ENCODE measurements at places on chromosomes 12 and 14.
A peak's percentile ranks its signal among the peaks of the same experiment; 100 is the strongest.

DNA sequence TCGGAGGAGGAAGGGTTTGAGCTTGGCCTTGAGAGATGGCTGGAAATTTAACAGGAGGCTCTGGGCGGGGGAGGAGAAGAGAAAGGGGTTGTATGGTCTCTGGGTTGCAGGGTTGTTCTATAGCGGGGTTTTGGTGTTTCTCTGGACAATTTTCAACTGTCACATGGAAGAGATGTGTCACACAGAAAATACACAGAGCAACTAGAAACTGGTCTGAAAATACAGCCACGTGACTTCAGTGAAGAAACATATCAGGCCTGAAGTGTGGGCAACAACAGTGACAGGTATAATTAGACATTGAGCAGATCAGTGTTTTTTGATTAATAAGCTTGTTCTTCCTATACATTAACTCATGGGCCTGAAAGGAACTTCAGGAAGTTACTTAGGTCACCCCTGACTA lies 205.3 kb upstream of the HMGA2 start:
- DNase-seq, result no peak

- DNase-seq, result no peak
Observed at GRCh38 chr12:57129321-57129842, 1.1 kb downstream of the LRP1 start.

DNA sequence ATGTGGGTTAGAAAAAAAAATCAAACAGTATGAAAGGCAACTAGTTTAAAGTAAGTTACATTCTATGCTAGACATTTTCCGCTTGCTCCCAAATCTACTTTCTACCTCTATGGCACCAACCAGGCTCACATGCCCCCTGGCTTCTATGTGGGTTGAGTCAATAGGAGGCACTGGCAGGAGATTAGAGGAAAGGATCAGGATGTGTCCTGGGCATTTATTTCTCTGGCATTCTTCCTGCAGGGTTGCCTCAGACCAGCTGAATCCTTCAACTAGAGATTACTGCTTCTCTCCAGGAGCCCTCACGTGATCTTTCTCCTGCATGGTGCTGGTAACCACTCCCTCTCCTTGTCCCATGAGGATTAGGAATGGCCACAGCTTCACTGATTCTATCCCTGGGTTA lies 14.9 kb upstream of the CCDC60 start:
- no peak for DNase-seq

DNA sequence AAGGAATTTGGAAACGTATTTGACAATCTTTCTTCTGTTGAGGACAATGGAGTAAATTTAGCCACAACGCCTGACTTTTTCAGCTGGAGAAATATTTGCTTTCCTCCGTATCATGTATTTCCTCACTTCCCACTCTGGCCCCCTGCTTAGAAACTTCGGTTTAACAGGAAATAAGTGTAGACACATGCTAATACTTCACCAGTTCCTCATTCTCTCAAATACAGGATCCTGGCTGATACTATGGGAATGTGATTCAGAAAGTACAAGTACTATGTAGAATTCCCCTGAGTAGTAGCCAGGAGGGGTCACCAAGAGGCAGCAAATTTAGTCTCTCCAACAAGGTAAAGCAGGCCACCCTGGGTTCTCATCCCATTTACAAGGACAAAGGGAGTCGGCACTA lies 58.0 kb downstream of the FAR2 start:
- DNase-seq, result no peak

- DNase-seq, result no peak
Observed at GRCh38 chr14:44029933-44030332, 477.1 kb downstream of the FSCB start.

- DNase-seq, result no peak
Observed at GRCh38 chr14:68416171-68416570, 376.7 kb downstream of the ZFP36L1 start.

GRCh38 chr12:154058-154457 lies 59.9 kb downstream of the SLC6A12 start:
- DNase-seq, result no peak

GRCh38 chr14:69684461-69685217 lies 73.2 kb downstream of the SUSD6 start:
- no peak for DNase-seq

GRCh38 chr14:74711651-74712050 lies 1.2 kb downstream of the AREL1 start:
- no peak for DNase-seq

DNA sequence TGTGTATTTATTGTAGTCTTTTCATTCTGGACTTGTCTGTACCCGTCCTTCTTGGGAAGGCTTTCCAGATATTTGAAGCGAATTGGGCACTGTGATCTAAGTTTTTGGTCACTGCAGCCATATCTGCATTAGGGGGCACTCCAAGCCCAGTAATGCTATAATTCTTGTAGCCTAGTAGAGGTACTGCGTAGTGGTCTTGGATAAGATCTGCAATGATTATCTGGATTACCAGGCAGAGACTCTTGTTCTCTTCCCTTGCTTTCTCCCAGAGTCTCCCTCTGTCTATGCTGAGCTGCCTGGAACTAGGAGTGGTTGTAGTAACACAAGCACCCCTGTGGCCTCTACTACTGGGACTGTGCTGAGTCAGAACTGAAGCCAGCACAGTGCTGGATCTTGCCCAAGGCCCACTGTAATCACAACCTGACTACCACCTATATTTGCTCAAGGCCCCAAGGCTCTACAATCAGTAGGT lies 30.0 kb downstream of the SLC38A2 start:
- peak; percentile 39 for DNase-seq

GRCh38 chr12:80777587-80777986 lies 60.9 kb downstream of the MYF5 start:
- DNase-seq, result no peak

DNA sequence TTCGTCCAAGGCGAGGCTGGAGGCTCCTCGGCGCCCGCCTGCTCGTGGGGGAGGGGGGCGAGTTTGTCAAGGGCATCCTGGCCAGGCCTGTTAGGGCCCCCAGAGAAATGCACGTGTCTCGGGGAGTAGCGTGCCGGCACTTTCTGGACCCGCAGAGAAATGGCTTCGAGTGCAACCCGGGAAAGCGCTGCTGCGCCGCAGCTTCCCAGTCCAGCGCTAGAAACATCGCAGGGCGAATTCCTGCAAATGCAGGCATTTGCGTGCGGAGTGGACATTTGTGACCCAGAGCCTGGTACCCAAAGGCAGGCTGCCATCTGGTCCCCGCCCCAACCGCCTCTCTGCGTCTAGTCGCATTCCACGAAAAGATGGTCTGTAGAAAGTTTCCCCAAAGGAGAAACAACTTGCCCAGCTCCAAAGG lies 756 bp downstream of the LGR5 start:
- no peak for DNase-seq

- no peak for DNase-seq
Observed at GRCh38 chr14:20493634-20494033, 11.7 kb upstream of the RNASE10 start.
